ENCODE measurements at places on chromosomes 13 and 19.
A peak's percentile ranks its signal among the peaks of the same experiment; 100 is the strongest.

GRCh38 chr13:33441015-33441414 is 155.5 kb upstream of the STARD13 start:
- DNase-seq: no peak

DNA sequence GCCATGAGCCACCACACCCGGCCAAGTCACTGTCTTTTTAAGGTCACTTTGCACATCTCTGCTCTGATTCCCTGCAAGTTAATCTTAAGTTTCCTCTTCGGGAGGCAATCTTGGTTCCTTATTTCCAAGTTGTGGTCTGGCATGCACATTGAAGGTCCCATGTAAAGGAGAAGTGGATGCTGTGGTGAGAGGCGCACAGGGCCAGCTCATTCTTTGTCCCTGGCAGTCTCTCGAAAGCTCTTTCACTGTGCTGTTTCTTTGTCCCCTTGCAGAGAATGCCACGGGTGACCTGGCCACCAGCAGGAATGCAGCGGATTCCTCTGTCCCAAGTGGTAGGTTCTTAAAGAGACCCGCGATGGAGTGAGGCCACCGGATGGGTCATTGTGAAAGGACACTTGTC is 16.4 kb upstream of the C19orf33 start:
- no peak for DNase-seq

- no peak for DNase-seq
These were observed 6.0 kb upstream of the BCL3 start for GRCh38 chr19:44742330-44743061.

- no peak for DNase-seq
These were observed 21.0 kb downstream of the CCDC8 start for GRCh38 chr19:46392252-46392801.

DNA sequence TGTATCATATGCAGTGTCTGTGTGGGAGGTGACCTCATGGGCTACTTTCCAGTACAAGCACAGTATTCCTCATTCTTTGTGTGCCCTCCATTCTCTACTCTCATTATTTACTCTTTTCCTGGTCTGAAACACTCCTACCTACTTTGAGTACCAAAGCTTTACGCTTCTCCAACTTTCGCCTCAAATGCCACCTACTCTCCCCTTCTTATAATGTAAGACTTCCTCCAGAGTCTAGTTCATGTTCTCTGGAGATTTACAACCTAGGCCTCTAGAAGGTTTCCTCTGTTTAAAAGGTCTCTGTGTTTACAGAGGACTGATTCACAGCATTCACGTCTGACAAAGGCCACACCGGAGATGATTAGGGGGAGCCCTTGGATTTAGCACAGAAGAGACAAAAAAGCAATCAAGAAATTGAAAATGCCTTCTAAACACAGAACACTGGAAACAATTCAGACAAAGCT is 302.0 kb downstream of the KLF12 start:
- no peak for DNase-seq

DNA sequence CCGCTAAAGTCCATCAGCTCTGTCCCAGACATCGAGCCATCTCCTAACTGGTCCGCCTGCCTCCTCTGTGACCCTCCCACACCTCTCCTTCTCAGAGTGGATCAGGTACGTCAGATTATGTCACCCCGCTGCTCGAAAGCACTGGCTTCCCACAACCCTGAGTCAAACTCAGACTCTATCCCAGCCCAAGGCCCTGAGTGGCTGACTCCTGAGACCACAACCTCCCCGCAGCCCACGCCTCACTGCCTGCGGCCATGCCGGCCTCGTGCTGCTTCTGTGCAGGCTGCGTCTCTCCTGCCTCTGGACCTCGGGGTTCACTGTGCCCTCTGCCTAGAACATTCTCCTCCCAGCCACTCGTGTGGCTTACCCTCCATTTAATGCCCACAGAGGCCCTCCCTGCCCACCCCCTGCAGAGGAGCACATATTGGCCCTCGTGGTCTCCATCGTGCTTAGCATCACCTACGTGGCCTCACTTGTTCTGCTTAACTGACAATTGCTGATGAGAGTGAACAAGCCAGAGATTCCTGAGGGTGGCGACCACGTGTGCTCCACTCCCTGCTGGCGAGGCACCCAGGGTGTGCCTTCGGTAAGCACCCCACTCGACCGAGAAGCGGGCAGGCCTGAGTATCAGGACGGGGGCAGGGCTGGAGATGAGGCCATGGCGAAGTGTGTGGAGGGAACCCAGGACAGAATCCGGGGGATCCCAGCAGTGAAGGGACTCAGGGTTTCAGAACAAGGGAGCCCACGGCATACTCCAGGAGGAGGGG is 13.5 kb upstream of the FKRP start:
- DNase-seq: no peak

DNA sequence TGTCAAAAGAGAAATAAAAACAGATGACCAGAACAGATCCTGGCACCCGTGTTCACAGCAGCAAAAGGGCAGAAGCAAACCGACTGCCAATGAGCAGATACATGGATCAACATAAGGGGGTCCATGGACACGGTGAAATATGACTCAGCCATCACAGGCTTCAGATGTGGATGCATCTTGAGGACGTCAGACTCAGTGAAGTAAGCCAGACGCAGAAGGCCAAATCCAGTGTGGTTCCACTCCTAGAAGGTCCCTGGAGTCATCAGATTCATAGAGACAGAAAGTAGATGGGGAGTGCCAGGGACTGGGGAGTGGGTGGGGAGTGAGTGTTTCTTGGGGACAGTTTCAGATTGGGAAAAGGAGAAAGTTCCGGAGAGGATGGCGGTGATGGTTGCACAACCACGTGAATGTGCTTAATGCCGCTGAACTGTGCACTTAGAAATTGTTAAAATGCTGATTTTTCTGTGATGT is 28.8 kb upstream of the SEMA6B start:
- DNase-seq: no peak

DNA sequence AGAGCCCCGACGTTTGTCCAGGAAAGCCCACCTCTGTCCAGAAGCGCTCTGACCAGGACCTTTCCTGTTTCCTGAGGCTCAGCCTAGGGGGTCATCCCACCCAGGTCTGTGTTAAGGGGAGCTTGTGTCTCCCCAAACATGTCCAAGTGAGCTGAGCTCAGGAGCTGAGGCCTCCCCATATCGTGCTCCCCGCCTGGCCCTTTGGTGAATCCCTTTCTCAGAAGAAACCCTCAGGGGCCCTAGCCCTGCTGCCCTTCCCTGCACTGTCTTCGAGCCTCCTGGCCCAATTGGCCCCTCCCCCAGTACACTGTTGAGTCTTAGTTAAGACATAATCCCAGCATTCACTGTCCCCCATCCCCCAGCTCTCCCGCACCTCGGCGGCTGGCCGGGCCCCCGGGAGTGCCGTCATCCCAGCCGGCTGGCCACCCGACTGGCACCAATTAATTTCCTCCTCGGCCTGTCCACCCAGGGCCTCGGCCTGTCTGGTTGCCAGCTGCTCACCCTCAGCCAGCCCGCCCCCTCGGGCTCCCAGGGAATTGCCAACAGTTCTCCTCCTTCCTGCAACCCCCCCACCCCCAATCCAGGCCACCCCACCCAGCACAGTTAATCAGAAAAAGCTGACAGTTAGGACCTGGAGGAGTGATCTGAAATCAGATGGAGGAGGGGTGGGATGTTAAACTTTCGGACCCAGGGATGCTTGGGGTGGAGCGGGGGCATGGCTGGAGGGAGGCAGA is 13.6 kb downstream of the IER2 start:
- DNase-seq: peak; percentile 68

GRCh38 chr13:104592127-104592526 is 1525.9 kb upstream of the SLC10A2 start:
- DNase-seq: no peak

DNA sequence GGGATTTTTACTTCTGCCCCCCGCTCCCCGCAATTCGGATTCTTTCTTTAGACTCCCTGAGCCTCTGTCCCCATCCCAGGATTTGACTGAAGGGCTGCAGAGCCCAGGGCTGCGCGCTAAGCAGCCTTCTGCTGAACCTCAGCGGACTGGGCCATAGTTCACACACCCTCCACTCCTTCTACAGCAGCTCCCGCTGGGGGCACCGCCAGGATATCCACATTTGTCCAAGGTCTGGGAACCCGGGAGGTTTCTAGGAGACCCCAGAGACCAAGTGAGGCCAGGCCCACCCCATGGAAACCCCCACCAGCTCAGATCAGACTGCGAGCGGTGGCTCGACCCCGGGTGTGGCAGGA is 463.3 kb downstream of the ITGBL1 start:
- no peak for DNase-seq

GRCh38 chr19:16378291-16378889 is 53.8 kb downstream of the KLF2 start:
- no peak for DNase-seq

DNA sequence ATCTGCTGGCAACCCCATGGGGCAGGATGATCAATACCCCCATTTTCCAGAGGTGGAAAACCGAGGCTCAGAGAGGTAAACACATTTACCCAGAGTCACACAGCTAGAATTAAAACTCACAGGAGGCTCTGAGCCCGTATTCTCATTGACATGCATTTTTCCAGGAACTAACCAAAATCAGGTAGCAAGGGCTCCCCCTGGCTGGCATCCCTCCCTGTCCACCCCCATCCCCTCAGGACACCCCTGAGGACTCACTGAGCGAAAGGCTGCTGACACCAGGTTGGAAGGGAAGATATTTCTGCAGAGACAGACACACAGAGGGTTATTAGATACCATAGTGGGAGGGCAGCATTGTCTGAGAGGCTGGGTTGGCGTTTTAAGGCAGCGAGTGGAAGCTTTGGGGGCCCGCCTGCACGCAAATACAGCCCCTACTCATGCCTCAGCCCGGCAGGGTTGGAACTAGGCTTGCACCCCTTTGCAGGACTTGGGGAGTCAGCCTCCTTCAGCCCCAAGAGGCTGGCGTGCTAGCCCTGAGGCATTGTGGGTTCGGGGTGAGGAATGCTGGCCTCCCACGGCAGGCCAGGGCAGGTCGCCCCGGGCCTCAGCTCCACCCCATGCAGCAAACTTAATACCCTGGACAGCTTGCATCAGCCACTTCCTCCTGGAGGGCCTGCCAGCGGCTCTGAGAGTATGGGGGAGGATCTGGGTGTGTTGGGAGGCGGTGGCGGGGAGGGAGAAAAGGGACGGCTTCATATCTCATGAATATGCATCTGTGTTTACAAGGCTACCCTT is 3.9 kb downstream of the SLC1A5 start:
- DNase-seq: peak; percentile 54

DNA sequence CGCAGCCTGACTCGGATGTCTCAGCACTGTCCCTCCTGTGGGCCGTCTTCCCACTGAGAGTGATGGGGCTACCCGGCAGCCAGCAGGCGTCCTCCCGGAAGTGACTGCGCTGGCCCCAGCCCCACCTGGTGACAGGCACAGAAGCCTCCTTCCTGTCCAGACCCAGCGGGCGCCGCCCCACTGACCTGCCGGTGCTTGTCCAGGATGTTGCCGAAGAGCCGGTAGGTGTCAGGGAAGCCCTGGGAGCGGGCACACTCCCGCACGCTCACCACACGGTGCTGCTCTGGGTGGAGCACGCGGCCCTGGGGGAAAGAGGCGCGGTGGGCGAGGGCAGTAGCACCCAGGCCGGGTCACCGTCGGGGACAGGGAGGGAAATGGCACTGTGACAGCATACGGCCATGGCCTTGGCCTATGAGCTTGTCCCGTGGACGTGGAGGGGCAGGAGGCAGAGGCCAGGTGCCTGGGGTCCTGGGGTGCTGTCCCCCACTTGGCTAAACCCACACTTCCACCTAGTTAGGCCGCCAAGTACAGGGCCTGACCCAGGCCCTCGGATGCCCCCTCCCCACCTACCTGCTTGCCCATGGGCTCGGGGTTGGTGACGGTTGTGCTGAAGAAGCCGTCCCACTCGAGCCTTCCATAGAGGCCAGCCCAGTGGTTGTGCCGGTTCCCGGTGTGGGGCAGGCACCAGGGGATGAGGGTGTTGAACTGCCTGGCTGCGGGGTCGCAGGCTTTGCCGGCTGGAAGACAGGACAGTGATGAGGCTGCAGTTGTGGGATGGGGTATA is 16.0 kb upstream of the EIF3G start:
- DNase-seq: no peak

- DNase-seq: no peak
These were observed 74.1 kb upstream of the UQCRFS1 start for GRCh38 chr19:29287061-29287460.

DNA sequence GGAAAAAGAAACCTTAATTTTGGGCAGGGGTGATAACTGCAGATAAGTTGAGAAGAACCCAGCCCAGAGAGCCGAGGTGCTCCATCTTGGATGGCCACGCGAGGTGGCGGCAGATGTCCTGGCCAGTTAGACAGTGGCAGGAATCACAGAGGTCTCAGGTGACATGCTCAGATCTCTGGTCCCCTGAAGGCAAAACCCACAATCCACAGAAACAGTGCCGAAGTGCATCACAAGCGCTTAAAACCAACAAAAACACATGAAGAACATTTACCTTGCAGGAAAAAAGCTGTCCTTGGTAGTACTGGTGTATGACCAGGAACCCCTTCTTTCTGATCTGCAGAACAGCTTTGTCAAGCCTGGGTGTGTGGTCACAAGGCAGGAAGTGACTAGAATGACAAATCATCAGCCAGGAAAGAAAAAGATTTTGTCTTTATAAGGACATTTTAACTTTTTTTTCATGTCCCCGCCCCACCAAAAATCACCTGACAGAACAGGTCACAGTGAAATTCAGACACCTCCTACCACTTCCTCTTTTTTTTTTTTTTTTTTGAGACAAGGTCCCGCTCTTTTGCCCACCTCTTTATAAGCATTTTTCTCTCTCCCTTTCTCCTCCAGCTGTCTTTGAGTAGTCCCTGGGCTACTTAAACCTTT is at the start of gene LCP1:
TSS of gene LCP1 (minus strand) at position 338 of the 651 bp plus-strand sequence. CDS start 22,515 bp downstream, outside the sequence.
- DNase-seq: peak; percentile 66

GRCh38 chr13:49927755-49928154 is 8.4 kb downstream of the SPRYD7 start:
- no peak for DNase-seq

GRCh38 chr19:43784981-43785808 is 4.4 kb upstream of the KCNN4 start:
- DNase-seq: no peak

DNA sequence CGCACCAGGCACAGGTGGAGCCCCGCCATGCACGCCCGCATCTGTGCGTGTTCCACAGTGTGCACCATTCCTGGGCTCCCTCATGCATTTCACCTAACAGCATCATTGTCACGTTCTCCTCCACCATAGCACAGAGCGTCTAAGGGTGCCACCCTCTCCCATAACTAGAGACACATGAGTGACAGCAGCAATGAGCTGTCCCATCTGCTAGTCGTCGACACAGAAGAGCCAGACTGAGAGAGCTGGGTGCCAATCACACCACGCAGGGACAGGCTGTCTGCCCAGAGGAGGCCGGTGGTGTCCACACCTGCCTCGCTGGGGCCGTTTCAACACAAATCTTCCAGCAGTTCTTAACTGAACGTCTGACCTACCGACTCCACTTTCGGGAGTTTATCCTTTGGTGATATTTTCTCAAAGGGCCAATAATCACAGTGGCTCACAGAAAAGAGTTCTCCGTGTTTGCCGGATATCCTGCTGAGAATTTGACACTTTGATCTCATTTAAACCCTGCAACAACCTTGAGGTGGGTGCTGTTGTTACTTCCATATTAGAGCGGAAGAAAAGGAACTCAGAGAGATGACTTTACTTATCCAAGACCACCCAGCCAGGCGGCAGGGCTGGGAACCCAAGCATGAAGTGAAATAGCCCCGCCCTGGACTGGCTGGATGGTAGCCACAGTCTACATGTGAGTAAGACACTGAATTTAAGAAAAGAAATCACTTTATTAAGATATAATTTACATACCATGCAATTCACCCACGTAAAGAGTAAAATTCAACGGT is 16.2 kb downstream of the CLEC11A start:
- DNase-seq: no peak

Data from natural killer cell (primary cell).